ENCODE measurements at places on chromosomes 4 and X.

- DNase-seq, result no peak
Observed at GRCh38 chr4:86529436-86529835, 64.7 kb upstream of the PTPN13 start.

DNA sequence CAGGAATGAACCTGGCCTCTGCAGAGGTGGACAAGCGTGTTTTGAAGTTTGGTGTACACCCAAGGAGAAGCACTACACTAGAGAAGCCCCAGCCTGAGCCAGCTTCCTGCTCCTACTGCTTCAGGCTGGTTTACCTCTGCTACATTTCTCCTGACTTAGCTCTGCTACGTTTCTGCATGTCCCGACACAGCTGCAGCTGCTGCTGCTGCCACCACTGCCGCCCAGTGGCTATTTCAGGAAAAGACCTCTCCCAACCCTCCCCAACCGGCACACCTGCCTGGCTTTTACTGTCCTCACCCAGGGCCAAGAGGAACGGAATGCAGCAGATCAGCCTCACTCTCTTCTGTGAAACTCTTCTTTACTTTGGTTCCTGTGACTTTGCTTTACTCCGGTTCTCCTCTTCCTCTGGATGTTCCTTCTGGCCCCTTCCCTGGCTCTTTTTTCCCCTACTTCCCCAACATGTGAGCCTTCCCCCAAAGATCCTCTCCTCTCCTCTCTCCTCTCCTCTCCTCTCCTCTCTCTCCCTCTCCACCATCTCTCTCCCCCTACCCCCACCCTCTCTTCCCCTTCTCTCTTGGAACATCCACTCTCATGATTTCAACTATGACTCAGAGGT lies 3.1 kb upstream of the P2RY4 start:
- DNase-seq, result no peak

GRCh38 chr4:10582059-10582686 lies 102.4 kb downstream of the CLNK start:
- no peak for DNase-seq

GRCh38 chrX:146863566-146863965 lies 49.0 kb upstream of the CXorf51A start:
- no peak for DNase-seq

- no peak for DNase-seq
Observed at GRCh38 chr4:54099287-54099747, 646 bp upstream of the GSX2 start.

- no peak for DNase-seq
Observed at GRCh38 chrX:153684467-153685155, 3.1 kb upstream of the SLC6A8 start.

DNA sequence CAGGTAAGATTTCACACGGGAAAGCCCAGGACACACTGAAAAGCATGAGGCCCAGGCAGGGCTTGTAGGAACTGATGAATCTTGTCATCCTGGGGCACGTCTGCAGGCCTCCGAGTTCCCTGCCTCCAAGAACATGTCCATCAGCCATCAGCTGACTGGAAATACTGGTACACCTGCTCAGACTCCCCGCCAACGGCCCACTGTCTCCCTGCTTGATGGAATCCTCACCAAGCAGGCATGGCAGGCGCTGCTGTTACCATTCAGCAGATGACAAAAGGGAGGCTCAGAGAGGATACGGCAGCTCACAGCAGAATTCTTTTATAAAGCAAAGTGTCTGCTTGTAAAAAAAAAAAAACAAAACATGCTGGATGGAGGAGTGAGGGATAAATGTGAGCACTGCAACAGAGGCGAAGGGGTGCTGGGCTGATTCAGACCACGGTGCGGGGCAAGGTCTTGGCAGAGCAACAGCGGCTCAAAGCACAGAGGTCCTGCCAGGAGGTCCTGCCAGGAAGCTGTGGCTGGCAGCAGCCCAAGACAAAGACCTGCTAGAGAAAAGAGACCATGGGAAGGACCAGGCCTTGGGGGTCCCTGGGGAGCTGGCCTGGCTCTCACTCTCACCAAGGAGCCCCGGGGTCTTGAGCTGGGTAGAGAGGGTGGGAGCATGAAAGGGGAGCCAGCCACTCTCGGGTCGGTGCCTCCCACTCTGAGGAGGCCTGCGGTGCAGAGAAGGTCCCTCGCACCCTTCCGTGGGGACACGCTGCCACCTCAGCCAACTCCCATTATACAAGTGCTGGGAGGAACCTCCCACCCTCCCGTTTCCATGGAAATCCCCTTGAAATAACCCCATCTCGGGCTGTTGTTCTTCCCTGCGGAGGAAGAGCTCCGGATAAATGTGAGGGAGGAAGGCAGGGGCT lies 25.6 kb downstream of the PPP2R2C start:
- DNase-seq, result no peak

- DNase-seq, result no peak
Observed at GRCh38 chr4:22721204-22721603, 28.5 kb downstream of the GBA3 start.

GRCh38 chrX:65610040-65610439 lies 57.4 kb upstream of the MSN start:
- DNase-seq, result no peak

DNA sequence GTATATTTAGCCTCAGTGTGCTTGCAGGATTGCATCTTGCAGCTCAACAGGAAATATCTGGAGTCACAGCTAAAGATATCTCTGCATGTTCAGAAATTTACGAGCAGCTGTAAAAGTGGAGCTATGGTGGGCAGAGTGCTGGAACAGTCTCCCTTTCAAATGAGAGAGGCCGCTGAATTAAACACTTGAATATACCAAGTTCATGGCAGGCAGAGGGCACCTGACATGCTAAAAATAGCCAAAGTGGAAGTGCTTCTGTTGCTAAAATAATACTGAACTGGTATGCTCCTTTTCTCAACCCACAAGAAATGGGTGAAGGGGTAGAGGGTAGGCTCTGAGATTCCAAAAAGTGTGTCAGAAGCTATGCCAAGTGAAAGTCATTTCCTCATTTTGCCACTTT lies 98.1 kb downstream of the MGST2 start:
- no peak for DNase-seq

GRCh38 chrX:38754102-38754790 lies 47.0 kb upstream of the MID1IP1 start:
- no peak for DNase-seq

DNA sequence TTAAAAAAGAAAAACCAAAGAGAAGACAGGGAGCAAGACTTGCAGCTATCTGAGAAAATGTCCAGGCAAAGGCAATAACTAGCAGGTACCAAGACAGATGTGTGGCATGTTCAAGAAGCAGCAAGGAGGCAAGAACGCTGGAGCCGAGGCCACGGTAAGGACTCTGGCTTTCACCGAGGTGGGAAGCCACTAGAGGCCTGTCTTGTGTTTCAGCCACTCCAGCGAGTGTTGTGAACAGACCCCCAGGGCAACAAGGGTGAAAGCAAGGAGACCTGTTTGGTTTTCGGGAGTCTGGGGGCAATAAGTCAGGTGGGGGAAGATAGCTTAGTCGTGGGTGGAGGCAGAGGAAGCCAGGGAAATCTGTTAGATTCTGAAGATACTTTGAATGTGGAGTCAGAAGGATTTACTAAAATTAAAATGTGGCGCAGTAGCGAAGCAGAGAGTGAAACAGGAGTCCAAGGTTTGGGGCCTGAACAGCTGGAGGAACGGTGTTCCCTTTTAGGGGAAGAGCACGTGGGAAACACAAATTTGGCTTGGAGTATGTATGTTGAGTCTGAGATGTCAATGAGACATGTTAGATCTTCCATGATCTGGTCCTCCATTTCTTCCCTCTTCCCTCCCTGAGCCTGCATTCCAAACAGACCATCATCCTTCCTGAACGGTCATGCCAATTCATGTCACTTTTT lies 3.1 kb downstream of the WDR1 start:
- no peak for DNase-seq

GRCh38 chr4:142408003-142408441 lies 438.1 kb downstream of the INPP4B start:
- DNase-seq, result no peak

DNA sequence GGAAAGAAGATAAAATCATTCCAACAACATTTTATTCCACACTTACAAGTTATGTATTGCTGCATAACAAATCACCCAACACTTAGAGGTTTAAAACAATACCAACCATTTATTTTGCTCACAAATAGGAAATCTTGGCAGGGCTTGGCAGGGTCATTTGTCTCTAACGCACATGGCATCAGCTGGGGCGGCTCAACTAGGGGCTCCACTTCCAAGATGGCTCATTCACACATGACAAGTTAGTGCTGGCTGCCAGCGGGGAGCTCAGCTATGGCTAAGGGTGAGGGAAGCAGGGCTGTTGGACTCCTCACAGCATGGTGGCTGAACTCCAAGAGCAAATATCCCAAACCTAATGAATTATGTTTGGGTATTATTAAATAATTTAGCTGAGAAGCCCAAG lies 377.0 kb downstream of the ZNF674 start:
- DNase-seq, result no peak

DNA sequence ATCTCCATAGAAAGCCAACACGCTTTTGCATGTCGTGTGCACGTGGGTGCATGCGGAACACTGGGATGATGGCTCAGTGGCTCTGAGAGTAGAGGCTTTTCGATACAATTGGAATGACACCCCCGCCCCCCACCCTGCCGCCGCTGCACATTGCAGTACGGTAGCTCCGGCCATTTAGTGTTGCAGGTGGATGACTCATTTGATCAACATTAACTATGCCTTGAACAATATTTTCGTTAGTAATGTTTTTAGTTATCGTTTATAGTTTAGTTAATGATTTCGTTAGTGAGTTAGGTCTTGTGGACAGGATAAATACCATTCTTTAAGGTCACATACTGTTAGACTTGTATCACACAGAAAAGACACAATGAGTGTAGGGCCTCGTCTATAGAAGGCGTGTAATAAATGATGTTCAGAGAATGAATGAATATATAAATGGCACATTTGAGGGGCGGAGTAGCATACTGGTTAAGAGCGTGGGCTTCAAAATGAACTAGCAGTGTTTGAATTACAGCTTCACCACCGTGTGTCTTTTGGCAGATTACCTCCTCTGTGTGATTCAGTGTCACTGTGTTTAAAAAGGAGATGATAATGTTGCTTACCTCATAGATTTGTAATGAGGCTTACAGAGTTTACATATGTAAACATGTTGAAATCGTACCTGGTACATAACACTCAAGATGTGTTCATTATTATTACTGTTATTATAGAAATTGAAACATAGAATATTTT lies 67.2 kb upstream of the TENM3 start:
- no peak for DNase-seq

DNA sequence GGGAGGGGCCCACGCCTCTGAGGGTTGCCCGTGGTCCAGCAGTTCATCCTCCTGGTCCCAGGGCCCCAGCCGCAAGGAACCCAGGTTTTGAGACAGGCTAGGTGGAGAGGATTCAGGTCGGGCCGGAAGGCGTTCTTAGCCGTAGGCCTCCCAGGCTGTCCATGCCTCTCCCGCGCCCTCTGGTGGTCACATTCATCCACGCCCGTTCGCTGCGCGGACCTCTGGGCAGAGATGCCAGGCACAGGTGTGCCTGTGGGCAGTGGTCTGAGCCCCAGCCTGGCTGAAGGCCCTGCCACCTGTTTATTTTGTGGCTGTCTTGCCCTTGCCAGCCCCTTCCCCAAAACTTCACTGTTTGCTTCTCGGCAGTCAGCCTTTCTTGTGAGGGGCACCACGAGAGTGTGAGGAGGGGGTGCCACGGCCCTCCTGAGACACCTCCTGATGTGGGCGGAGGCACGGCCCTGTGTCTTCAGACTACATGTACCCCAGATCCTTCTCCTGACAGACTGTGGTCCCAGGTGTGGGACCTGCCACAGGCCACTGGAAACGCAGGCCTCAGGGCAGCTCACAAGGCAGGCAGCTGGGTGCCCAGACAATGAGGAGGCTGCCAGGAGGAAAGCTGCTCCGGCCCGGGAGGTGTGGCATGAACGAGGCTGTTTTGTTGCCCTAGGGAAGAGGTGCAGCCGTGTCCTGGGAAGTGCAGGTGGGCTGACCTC lies 5.0 kb downstream of the UVSSA start:
- DNase-seq, result peak; percentile 95

DNA sequence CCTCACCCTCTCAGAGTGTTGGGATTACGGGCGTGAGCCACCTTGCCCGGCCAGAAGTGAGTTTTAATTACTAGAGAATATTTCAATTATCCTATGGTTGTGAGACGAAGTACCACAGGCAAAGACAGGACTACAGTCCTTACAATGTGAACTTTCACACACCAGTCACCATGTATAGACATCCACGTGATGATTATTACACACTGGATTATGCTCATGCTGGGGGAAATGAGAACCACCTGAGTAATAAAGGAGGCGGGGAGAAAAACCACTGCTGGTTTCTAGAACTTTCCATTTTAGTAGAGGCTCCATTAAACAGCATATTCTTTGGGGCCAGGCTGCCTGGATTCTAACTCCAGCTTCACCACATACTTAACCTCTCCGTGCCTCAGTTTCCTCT lies 42.5 kb upstream of the TLR2 start:
- DNase-seq, result no peak

- DNase-seq, result no peak
Observed at GRCh38 chrX:143580266-143580665, 55.6 kb downstream of the SLITRK4 start.

- DNase-seq, result no peak
Observed at GRCh38 chr4:31146366-31146765, 426.2 kb downstream of the PCDH7 start.

- no peak for DNase-seq
Observed at GRCh38 chrX:149527705-149528104, 13.1 kb upstream of the EOLA1 start.

DNA sequence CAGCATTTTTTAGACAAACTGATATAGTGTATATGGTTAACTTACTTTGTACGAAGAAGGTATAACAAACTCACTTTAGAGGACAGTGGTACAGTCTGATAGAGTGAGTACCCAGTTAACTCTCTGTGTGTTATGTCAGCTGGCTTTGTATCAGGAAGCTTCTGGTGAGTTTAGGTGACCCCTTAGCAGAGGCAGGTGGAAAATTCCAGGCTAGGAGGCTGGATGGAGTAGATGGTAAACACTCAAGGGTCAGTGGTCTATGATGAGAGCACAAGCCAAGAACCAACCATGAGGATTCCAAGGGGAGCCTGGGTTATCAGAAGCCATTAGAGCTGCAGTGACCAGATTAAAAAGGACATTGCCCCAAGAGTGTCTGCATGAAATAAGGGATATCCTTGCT lies 227.3 kb upstream of the CENPE start:
- DNase-seq, result no peak

- no peak for DNase-seq
Observed at GRCh38 chr4:36332023-36332781, 50.8 kb downstream of the DTHD1 start.

DNA sequence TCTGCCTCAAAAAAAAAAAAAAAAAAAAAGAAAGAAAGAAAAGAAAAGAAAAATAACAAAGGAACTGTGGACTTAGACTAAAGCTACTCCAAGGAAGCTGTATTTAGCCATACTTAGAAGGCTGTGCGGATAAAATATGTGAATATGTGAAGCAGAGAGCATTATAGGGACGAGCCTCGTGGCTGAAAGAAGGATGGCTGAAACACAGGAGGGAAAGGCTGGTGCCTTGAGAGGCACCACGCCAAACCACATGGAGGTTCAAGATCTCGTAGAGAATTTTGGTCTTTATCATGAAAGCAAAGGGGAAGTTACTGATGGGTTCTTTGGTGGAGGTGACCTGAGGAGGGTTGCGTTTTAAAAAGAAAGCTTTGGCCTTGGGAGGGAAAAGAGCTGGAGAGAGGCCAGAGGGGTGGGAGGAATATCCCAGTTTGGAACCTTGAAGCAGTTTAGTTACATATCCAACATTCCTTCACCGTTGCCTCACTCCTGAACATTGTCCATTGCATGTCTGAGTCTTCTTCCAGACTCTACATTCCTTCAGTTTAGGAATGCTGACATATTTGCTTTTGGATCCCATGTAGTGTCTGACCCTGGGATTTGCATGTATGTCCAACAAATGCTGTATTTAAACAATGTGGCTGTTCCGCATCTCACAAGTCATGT lies 82.5 kb downstream of the CPE start:
- no peak for DNase-seq

GRCh38 chr4:111641813-111642579 lies 503.3 kb upstream of the FAM241A start:
- DNase-seq, result no peak
